ENCODE measurements at places on chromosomes 12 and 14.

- no peak for DNase-seq
Measured at GRCh38 chr12:116481726-116482125, 77.5 kb upstream of the MAP1LC3B2 start.

DNA sequence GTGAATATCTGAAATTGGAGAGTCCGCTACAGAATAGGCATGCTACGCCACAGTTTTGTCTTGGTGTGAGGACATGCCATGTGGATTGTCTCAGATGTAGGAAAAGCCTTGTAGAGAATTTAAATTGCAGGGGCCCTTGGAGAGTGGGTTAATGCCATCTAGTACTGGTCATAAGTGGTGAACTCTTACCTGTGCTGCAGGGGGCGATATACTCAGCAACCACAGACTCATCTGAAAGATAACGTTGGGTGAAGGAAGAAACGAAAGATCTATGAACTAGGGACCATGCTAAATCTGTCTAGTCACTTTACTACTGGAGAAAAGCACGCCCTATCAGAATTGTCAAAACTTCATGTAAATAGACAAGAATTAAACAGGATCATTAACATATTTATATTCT, 33.7 kb upstream of the A2M start:
- DNase-seq: no peak

DNA sequence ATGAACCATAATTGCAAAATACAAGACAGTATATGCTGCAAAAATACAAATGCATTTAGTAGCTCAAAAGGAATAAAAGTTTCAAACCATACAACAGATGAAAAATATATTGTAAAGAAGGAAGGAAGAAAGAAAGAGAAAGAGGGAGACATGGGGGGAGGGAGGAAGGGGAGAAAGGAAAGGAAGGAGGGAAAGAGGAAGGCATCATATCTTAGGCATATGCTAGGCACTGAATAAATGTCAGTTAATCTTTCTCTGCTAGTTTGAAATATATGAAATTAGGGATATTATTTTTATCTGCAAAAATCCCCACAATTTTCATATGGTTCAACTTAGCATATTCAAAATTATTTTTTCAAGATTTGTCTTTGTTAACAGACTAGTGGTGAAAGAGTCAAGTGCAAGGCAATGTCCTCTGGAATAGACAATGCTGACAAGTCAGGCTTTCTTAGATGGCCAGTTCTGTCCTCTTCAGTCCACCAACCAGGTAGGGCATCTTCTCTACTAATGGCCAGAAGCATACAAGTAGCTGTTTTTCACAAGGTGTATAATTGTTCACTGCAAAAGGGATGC, 506.4 kb downstream of the PRKD1 start:
- DNase-seq: no peak

DNA sequence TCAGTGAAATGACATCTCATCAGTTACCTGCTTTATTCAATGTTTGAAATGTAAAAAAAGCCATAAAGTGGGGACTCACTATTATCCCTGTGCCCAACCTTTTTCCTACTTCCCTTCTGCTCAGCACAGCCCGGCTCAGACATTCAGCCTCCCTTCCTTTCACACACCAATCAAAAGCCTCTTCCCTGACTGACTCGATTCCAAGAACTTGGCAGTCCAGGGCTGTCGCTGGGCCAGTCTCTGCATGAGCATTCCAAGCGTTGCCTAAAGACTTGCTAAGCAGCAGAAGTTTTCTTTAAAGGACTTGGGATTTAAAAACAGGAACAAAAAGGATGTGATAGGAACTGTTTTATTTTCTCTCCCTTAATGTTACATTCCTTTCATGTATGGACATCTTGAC, 22.7 kb downstream of the ITPR2 start:
- no peak for DNase-seq

DNA sequence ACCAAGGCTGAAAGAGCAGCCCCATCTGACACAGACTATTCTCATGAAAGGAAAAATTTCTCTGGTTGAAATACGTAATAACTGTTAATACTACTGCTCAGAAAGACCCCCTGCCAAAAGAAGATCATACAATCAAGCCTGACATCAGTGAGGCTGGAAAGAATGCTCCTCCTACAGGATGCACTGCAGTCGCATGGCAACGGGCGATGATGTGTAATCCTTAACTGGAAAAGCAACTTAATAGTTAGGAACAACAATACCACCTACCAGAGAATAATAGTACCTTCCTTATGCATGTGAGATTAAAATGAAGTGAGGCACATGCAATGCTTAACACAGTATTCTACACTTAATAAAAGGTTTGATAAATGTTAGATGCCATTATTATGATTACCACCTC, 1.2 kb upstream of the GOLGA5 start:
- DNase-seq: no peak

- DNase-seq: no peak
Measured at GRCh38 chr12:103503546-103504480, 8.0 kb upstream of the C12orf42 start.

- DNase-seq: no peak
Measured at GRCh38 chr14:74963705-74964271, 8.4 kb upstream of the PGF start.

- no peak for DNase-seq
Measured at GRCh38 chr14:104557086-104557485, 22.5 kb upstream of the C14orf180 start.

- no peak for DNase-seq
Measured at GRCh38 chr12:132178801-132179401, 34.6 kb downstream of the NOC4L start.

DNA sequence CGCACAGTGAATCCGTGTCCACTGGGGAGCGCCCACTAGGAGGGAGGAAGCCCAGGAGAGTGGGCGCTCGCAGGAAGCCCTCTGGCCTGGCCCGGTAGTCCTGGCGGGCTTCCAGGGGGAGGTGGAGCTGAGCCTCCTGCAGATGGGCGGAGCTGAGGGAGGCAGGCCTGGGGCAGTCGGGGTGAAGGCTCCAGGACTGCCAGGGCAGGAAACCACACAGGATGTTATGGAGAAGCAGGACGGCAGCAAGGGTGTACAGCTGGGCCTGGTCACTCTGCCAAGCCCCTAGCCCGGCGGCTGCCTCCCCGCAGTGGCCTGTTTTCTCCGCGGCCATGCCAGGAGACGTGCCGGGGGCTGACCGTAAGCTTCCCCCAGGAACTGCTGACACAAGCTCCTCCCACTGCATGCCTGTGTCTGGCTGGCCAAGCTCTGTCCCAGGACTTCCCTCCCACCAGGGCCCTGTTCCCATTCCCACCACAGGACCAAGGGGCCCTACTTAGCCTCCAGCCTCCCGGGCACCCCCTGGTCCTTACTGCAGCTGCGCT, 143.4 kb upstream of the C14orf180 start:
- DNase-seq: peak; percentile 7

DNA sequence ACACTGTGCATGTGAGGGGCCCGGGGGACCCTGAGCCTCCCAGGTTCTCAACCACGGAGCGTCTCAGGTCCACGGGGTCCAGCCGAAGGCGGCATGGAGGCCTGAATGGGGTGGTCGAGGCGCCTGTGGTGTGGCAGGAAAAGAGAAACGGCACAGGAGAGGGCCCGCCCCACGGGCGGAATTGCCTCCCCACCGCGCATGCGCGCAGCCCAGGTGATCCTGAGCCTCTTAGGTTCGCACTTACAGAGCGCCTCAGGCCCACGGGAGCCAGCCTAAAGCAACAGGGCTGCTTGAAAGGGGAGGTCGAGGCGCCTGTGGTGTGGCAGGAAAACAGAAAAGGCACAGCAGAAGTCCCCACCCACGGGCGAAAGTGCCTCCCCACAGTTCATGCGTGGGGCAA, 311.0 kb downstream of the ALG10 start:
- DNase-seq: no peak

DNA sequence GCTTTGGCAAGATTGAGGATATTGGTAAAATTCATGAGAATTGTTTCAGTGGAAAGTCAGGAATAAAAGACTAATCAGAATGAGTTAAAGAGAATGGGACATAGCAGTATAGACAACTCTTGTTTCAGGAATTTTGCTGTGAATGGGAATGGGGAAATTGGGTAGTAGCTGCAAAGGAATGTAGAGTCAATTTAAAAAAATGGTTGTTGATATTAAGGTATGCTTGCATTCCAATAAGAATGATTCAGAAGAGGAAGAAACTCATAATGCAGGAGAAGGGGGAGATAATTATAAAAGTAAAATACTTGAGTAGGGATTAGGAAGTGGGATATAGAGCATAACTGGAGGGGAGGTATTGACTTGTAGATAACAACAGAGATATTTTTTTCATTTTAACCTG, 40.7 kb downstream of the MNAT1 start:
- DNase-seq: no peak

DNA sequence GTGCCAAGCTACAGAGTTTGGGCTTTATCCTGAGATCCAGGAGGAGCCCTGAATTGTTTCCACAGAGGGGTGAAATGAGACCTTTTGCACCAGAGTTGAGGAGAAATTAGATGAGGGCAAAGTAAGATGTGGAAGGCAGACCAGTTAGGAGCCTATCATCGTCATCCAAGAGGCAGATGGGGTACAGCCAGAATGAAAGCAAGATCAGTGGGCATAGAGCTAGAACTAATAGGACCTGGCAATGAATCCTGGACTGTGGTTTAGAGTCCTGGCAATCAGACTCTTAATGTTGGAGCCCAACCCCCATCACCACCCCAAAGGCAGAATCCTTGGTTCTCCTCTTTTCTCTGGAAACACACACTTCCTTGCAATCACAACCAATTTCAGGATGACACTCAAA, 166.6 kb upstream of the HMGA2 start:
- no peak for DNase-seq

DNA sequence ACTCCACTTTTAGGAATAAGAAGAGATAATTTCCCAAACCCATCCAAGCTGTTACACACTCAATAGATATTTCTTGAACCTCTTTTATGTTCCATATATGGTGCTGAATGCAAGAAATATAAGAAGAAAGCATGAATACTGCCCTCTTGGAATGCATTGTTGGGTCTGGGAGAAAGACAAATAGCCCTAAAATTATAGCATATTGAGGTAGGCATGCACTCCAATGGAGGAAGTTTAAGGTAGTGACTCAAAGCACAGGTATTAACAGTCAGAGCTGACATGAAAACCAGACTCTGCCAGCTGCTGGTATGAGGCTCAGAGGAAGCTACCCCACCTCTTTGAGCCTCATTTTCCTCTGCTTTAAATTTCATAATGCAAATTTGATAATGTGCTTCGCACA, 261.3 kb upstream of the NOS1 start:
- DNase-seq: no peak

DNA sequence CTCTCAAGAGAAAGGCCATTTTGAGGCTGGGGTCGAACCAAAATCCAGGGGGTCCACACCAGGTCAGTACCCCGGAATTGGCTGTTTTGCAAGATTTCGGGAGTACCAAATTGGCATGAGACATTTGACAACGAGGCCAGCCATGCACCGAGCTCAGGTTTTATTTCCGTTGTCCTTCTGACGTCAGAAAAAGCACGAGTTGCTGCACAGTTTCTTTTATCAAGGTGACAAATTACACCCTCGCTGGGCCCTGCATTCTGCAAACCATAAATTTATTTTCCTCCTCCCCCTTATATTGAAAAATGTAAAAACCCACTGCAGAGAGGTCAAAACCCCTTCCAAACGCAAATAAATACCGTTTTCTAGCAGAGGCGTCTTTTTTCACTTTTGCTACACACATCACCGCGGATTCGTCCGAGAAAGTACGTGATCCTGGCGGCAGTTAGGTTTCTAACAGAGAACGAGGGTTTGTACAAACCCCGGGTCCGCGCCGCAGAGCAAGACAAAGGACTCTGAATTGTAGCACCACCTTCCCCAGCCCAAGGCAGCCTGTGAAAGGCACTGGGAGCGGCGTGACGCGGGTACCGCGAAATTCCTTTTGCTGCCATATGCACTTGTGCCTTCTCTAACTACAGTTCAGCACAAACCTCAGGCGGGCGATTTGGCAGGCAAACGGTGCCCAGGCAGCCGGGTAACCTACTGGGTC, 1.8 kb downstream of the SLC38A1 start:
- DNase-seq: peak; percentile 65

GRCh38 chr12:54444206-54444605, 25.1 kb upstream of the ITGA5 start:
- DNase-seq: no peak

GRCh38 chr12:24363177-24363754, 413.8 kb upstream of the SOX5 start:
- peak; percentile 34 for DNase-seq

- DNase-seq: no peak
Measured at GRCh38 chr14:28243600-28243999, 523.0 kb upstream of the FOXG1 start.

- no peak for DNase-seq
Measured at GRCh38 chr14:100294213-100294962, 11.9 kb downstream of the SLC25A29 start.

- peak; percentile 36 for DNase-seq
Measured at GRCh38 chr12:2876431-2877046, 435 bp downstream of the FOXM1 start.

GRCh38 chr14:36028665-36029064, 147.9 kb downstream of the PTCSC3 start:
- no peak for DNase-seq

DNA sequence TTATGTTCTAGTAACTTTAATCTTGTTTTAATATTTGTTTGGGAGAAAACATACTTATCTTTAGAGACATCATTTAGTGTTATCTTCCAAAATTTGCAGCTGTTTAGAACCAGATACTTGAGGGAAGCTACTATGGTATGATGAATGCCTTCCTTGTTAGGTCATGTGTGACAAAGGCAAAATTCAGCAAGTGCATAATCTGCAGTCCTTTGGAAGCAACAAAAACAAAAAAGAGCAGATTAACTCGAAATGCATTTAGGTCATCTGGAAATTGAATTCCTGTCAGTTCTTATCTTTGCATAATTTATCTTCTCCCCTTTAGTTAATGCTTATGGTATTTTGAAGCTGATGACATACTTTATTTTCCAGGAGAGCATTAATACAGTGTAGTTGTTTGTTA, 3.5 kb downstream of the FBXO34 start:
- DNase-seq: peak; percentile 59

DNA sequence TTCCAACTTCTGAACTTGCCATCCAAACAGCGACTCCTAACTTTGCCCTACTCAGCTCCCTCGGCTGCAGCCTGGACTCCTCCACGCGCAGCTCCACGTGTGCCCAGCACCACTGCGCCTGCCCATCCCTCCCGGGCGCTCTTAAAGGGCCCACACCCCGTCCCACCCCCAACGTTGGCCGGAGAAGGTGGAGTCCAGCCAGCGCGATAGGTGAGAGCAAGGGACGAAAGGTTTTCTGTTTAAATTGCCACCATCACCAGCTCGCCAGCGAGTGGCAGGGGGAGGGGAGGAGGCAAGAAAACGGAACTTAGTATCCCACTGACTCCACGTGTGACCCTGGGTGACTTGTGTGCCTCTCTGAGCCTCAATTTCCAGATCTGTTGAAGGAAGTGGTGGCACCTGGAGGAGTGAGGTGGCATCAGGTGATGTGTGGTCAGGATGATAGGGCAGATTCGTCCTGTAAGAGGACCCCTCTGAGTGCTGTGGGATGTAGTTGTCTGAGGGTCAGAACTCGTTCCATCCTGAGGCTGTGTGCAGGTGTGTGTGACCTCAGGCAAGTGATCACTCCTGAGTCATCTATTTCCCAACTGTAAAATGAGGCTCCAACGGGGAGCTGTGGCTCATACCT, 59.7 kb downstream of the TRPV4 start:
- DNase-seq: no peak
